Cardiac septum (tissue), 1 donor: ENCODE measurements at places on chromosomes 11 and 22.

GRCh38 chr11:92070026-92070889 lies 154.4 kb upstream of the FAT3 start:
- DNase-seq, result no peak

DNA sequence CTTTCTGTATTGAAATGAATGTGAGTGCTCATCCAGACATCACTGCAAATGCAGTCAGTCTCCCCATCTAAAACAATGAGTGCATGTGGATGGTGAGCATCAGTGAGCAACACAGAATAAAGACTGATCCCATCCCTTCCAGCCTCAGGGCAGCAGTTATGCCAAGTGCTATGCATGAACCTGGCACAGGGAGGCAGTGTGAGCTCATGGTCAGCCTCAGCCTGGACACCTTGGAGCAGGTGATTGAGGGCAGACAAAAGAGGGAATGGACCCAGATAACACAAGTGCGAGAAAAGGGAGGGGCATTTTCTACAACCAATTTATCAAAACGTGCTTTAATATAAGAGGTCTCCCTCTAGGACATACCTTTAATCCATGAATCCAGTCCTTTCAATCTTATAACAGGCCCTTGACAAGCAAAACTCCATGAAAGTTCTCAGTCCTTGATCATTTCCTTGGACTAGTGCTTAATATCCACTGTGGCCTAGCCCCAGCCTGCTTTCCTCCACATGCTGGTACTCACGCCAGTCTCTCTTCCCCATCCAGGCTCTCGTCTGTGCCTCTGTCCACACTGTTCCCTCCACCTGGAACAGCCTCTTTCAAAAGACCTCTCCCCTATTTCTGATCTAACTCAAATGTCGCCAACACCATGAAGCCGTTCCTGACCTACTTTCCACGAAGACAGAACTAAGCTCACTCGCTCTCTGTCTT lies 50.5 kb upstream of the LRRC55 start:
- no peak for DNase-seq

DNA sequence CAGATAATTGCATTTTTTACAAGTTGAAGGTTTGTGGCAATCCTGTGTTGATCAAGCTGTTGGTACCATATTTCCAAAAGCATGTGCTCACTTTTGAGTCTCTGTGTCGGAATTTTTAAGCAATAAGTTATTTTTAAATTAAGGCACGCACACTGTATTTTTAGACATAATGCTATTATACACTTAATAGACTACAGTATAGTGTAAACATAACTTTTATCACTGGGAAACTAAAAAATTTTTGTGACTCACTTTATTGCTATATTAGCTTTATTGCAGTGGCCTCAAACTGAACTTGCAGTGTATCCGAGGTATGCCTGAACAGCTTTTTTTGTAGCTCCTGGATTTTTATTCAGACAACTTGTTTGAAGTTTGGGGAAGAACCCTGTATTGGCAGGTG lies 31.3 kb upstream of the RRM1 start:
- no peak for DNase-seq

DNA sequence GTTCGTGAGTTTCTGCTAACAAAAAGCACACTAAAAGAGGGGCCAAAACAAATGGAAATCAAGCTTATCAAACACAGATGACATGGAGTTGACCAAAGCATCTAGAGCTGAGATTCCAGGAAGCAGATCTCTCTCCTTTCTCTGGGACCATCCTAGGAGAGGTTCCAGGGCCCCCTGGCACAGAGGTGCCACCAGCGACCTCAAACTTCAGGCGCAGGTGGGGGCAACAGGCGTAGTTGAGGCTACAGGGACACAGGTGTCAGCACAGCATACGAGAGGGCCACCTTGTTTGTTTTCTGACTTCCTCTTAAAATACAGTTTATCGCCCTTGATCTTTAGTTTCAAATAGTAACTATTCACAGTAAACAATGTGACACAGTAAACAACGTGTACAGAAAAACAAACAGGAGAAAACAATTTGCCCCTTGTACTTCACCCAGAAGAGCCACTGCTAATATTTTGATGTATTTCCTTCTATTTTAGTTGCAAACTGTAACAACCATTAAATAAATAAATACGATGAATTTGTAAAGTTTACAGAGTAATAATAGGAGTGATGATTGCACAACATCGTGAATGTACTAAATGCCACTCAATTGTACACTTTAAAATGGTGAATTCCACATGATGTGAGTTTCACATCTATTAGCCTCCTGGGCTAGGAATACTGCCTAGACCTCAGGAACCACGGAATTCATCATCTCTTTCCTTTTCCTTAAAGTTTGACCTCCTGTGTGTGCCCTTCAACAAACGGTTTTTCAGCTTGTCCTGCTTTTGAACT lies 52.2 kb downstream of the IGLL5 start:
- no peak for DNase-seq

GRCh38 chr11:110219006-110219785 lies 77.2 kb downstream of the RDX start:
- DNase-seq, result no peak
